Gastroesophageal sphincter (tissue), 4 donors: ENCODE measurements at places on chromosomes 6 and 20. TPM values are rescaled to one million over a fixed set of nuclear protein-coding genes. Genes with fewer than 3 reads are reported as not detected.

DNA sequence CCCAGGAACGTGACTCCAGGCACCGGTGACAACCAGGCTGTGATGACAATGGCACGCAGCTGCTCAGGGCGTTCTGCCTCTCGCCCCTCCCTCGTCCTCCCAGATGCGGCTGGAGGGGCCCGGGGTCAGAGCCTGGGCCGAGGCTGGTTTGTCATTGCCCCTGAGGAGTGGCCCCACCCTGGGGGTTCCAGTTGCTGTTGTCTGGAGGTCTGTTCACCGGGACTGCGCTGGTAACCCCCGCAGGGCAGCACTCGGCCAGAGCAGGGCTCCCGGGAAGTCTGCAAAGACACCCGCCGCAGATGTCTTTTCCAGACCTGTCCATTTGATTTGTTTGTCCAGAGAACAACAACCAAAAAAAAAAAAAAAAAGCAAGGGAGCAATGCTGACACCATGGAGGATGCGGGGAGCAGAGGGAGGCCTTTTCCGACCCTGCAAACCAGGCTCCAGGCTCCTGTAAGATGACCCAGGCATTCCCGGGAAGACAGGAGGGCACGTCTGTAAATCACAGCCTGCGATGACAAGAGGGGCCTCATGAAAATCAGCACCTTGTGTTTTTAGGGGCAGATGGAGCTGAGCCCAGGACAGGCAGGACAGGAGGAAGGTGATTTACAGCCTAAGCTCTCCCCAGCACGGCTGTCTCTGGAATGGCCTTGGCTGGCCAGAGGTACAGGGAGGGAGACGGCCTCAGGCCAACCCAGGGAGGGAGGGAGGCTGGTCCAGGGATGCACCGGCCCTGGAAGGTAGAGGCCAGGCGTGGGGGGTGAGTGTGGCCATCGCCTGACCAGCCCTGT is 189.3 kb downstream of the ERMARD start:
- no peak overlapping the region for H3K4me3 ChIP-seq
- H3K27me3 ChIP-seq: peaks cover 37% of the 10 kb centered on the region
- H3K4me1 ChIP-seq: no peaks in the 10 kb centered on the region
- no peak overlapping the region for H3K27ac ChIP-seq

DNA sequence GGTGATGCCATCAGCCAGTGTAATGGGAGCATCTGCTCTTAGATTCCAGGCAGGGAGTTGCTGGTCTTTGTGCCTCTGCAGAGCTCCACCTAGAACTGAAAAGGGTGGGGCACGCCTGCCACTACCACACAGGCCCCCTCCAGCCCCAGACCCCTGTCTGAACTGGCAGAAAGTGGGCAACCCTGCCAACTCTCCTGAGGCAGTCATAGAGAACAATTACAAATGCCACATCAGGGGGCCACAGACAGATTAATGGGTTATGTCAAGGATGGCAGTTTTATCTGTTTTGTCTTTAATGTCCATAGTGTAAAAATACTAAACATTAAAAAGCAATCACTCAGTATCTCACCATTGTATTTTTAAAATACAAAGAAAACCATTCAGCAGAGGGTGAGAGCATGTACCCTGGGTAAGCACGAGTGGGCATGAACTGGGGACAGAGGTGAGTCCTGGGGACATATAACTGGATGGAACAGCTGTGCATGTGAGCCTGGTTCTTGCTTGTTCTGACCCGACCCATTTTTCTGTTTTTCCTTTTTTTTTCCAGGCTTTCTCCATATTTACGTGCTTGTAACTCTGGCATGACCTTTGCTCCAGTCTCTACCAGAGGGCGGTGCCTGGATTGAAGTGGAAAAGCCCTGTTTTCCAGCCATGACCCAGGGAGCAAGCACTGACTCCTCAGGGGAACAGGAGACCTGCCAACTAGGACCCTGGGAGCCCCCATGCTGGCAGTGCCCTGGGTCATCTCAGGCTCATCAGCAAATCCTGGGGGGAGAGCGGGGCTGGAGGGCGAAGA is 8.2 kb downstream of the TRAF3IP2 start:
- H3K4me3 ChIP-seq: no peak overlapping the region
- no peak for ATAC-seq
- H3K36me3 ChIP-seq: no peaks in the 10 kb centered on the region

DNA sequence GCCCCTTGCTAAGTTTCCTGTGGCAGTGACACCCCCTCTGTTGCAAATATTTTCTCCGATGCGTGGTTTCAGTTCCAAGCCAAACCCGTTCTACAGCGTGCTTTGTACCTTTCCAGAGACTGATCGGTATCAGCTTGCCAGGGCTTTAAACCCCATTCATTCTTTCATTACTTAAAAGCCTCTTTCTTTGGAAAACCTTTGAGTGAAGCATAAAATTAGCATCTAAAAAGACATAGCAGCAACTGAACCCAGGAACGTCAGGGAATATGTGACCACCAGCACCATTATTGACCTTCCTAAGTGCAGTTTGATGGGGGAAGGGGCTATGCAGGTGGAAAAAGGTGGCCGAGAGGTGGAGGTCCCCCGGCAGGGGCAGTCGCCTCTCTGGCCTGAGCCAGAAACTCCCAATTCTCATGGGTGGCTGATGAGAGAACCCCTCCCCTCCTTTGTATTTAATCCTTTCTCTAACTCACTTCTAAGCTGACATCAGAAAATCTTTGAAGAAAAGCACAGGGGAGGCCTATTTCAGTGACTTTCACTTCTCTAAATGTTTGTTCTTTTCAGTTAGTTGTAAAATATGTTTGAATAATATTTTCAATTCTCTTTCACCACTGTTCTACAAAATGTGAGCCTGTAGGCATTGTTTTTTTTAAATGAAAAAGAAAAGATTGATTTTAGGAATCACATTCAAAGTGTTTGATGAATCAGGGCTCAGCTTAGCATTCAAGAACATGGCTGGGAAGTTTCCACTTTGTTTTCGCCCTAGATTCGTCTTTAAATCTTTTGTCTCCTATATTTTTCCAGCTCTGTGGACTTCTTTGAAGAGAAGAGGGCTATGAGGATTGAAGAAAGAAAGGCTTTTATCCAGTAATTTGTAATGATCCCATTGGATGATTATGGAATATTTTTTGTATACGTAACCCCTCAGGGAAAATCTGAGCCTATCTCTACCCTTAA is 89.2 kb downstream of the RSPH3 start:
- no peak overlapping the region for H3K27ac ChIP-seq
- no peaks in the 10 kb centered on the region for H3K27me3 ChIP-seq
- no peaks in the 10 kb centered on the region for H3K4me1 ChIP-seq
- H3K36me3 ChIP-seq: no peaks in the 10 kb centered on the region

GRCh38 chr6:141685416-141685815 is 447.3 kb upstream of the GJE1 start:
- no peak overlapping the region for H3K4me3 ChIP-seq
- H3K36me3 ChIP-seq: no peaks in the 10 kb centered on the region
- H3K27ac ChIP-seq: no peak overlapping the region
- no peak for ATAC-seq

DNA sequence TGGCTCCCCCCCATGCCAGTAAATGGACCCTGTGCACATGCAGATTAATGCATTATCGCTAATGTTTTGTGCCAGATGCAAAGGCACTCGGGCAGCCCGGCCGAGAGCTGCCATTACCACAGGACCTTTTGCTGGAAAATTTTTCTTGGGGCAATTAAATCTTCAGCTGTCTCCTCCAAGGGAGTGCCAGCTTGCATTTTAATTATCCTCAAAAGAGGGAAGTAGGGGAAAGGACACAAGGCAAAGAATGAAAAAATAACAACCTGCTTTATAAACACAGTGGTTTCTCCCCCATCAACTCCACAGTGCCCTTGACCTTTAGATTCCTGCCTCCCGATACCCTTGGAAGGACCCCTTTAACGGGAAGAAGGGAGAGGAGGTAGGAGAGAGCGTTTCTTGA is 48.2 kb downstream of the PDYN start:
- peak overlapping the region; percentile 55 for H3K27ac ChIP-seq
- no peak for ATAC-seq
- peaks cover 20% of the 10 kb centered on the region for H3K27me3 ChIP-seq
- H3K36me3 ChIP-seq: no peaks in the 10 kb centered on the region

DNA sequence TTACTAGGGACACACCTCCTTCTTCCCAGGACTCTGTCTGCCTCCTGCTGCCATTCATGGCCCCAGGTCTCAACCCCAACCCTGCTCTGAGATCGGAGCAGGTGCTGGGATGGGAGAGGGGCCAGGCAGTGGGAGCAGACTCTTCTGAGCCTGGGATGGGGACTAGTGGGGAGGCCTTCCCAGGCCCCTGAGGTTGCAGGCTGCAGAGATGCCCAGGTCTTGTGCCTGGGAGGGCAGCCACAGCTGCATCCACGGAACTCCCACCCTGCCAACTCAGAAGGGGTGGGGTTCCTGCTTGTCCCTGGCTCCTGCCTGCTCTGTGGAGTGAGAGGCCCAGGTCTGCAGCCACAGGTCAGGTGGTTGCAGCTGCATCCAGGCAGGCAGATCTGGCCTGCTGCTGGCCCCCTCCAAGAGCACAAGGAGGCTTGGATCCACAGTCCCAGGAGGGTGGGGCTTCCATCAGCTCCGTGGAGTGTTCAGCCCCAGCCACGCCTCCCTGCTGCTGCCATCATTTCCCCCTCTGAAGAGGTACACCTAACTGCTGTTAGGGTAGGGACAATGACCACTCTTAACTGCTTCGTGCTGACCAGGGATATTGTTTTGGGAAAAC is 2.9 kb upstream of the SLC22A1 start:
- H3K36me3 ChIP-seq: no peaks in the 10 kb centered on the region
- H3K27ac ChIP-seq: no peak overlapping the region
- ATAC-seq: no peak
- H3K27me3 ChIP-seq: no peaks in the 10 kb centered on the region
- no peak overlapping the region for H3K4me3 ChIP-seq

DNA sequence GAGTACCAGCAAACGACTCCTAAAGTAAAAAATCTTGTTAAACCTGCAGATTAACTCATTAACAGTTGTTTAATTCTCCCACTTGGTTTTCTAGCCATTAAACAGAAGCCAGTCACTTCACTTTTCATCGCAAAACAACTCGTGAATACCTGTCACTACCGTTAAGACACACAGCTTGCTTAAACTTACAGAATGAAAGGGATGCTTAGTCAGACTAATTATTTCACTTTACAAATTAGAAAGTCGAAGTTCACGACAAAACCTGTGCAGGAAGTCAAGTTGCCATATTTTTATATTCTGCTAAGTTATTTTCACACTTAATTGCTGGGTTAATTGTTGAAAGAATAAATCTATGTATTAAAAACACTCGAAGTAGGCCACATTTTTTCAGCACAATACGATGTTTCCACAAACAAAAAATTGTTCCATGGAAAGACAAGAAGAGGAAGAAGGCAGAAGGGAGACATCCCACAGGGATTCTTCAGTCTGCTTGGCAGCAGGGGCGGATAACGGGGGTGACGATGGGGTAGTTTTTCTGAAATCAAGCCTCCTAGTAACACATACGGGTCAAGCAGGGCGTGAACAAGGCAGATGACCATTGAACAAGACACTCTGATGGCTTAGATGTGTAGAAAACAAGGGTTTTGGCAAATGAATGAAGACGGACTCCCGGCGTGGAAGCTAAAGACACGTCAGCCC is 933 bp downstream of the SSR1 start:
- H3K4me1 ChIP-seq: no peaks in the 10 kb centered on the region
- peak overlapping the region; percentile 85 for H3K4me3 ChIP-seq
- peaks cover 3% of the 10 kb centered on the region for H3K36me3 ChIP-seq
- peak overlapping the region; percentile 83 for H3K27ac ChIP-seq
- no peak for ATAC-seq

DNA sequence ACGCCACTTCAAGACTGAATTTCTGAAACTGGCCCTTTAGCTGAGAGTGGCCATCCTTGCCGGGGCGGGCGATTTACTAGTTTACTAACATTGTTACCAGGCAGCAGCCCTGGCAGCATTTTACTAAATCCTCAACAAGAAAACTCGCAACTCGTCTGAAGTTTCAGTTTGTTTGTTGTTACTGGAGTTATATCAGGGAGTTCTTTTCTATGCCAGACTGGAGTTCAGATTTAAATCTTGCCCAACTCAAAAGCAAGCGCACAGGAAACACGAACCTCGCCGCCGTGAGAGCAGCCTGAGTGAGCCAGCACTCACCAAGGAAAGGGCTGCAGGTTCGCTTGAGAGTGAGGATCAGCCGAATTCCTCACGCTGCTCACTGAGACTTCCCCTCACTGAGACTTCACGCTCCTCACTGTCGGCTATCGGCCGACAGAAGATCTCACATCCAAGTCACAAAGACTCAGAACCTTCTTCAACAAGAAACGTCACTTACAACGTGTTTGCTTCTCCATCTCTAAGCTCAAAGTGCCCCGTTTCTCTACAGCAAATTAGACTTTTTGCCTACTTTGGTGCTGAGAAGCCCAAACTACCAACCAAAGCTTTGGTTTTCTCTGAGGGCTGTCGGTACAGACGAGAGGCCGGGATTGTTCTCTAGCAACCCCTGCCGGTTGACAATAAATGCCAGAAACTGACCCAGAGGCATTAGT is 78.9 kb downstream of the OLIG3 start:
- H3K36me3 ChIP-seq: no peaks in the 10 kb centered on the region
- H3K27me3 ChIP-seq: no peaks in the 10 kb centered on the region
- peak; percentile 79 for ATAC-seq
- peaks cover 4% of the 10 kb centered on the region for H3K4me1 ChIP-seq
- peak overlapping the region; percentile 70 for H3K27ac ChIP-seq
- peak overlapping the region; percentile 49 for H3K4me3 ChIP-seq

DNA sequence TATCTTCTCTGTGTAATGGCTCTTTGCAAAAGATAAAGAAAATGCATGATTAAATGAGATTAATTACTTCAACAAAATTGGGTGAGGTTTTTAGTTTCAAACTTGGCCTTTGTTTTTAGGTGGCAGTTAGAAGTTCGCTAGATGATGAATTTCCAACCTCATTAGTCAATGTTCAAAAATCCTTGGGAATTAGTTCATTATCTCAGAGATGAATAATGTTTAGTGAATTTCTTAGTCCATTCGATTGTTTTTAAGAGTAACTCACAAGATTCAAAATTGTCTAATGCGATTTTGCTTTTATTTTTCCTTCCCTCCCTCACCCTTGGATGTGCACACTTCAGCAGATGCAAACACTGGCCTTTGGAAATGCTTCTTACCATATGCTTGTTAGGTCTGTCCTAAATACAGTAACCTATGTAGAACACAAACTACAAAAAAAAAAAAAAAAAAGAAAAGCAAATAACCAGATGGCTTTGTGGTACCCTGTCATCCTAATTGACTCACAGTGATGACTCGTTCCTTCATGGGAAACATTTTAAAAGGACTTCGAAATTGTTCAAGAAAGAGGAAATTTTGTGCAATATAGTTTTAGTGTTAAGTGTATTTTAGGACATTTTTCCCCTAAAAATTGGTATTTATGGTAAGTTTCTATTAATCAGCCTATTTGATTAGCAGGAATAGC is 66.7 kb downstream of the FAM229B start:
- peak overlapping the region; percentile 48 for H3K27ac ChIP-seq
- peaks cover 71% of the 10 kb centered on the region for H3K36me3 ChIP-seq
- H3K4me1 ChIP-seq: peaks cover 20% of the 10 kb centered on the region
- ATAC-seq: no peak
- H3K4me3 ChIP-seq: no peak overlapping the region

- H3K36me3 ChIP-seq: peaks cover 59% of the 10 kb centered on the region
- no peaks in the 10 kb centered on the region for H3K27me3 ChIP-seq
- H3K4me3 ChIP-seq: no peak overlapping the region
- no peak overlapping the region for H3K27ac ChIP-seq
- H3K4me1 ChIP-seq: peaks cover 11% of the 10 kb centered on the region
Observed at GRCh38 chr6:130893766-130894165, 66.6 kb downstream of the SMLR1 start.

- H3K27ac ChIP-seq: no peak overlapping the region
- no peaks in the 10 kb centered on the region for H3K4me1 ChIP-seq
- no peak overlapping the region for H3K4me3 ChIP-seq
Observed at GRCh38 chr20:48197066-48197465, 411.8 kb upstream of the SULF2 start.

Gene TP53TG5
- not detected for total RNA-seq

Gene BPIFB6
- total RNA-seq: not detected

Gene NINL
- 6.7 TPM for total RNA-seq

Gene SLCO4A1
- 15.9 TPM for total RNA-seq
